ENCODE measurements at places on chromosomes 16 and 17.

GRCh38 chr16:64410306-64410705 is 711.6 kb downstream of the CDH11 start:
- no peak for DNase-seq

DNA sequence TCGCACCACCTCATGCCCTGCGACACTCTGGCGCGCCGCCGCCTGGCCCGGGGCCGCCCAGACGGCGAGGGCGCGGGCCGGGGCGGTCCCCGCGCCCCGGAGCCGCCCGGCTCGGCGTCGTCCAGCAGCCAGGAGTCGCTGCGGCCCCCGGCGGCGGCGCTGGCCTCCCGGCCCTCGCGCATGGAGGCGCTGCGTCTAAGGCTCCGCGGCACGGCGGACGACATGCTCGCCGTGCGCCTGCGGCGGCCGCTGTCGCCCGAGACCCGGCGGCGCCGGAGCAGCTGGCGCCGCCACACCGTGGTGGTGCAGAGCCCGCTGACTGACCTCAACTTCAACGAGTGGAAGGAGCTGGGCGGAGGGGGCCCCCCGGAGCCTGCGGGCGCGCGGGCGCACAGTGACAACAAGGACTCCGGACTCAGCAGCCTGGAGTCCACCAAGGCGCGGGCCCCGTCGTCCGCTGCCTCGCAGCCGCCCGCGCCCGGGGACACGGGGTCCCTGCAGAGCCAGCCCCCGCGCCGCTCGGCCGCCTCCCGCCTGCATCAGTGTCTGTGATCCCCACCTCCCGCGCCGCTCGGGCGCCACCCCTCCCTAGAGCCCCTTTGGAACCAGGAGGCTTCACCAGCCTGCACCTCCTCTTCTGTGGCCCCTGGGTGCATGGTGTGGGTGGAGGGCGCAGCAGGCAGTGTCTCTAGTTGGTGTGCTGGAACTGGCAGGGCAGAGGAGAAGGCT is 82.3 kb downstream of the ARHGAP23 start:
- no peak for DNase-seq

GRCh38 chr17:55320594-55321426 is 56.0 kb downstream of the HLF start:
- no peak for DNase-seq

DNA sequence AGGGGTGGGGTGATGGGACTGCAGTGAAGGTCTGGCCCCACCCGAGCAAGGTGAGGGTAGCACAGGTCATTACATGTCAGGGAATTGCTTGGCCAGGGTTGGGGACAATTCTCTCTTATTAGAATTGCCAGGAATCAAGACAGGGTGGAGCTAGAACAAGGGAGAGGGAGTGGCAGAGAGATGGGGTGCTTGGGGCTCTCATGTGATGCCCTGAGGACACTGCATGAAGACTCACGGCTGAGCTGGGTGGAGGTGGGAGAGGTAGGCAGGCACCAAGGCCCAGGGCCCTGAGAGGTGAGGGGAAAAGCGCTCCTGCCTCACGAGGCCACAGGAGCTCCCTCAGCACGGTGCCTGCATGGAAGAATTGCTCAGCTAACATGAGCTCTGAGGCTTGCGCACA is 3.6 kb downstream of the DPEP1 start:
- no peak for DNase-seq

- no peak for DNase-seq
Measured at GRCh38 chr16:69932691-69933392, 18.3 kb upstream of the CLEC18A start.

Data from NCI-H2081 treated with DMSO at 0.1 percent for 48 hours (cell line).